ENCODE measurements at places on chromosomes 2 and 18.

DNA sequence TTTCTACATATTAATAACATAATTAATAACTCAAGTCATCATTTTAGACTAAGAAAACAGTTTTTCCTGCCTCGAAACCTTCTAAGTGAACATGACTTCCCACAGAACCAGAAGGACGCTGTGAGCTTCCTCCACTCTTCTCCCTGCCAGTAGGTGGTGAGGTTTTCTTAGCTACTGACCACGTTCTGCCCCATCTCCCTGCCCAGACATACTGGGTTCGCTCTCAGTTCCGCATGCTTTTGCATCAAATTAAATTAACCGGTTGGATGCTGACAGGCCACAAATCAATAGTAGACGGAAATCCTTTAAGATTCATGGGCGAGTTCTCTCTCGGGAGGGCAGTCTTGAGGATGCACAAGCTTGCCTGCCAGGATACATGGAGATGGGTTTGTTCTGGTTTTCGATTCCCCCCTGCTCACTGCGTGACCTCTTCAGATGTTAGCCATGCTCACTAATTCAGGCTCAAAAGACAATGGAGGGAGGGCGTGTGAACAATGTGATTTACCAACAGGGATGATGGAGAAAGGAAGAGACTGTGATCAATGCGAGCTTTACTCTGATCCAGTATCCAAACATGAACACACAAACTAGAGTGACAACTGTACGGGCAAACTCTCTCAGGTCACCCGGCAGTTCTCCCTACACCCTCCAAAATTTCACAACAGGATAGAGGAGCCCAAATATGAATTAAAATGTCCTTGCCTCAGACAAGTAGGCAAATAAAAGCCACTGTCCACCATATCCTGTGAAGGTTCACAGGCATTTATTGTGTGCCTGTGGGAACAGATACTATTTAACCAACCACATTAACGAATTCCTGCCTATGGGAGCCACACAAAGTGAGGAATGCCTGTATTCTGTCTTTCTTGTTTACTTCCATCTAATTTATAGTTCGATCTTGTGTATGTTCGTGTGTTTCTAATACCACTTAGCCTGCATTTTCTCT, 375.7 kb downstream of the EIPR1 start:
- DNase-seq: no peak

GRCh38 chr2:174597345-174598047, at the start of gene WIPF1:
Gene WIPF1, minus strand, starts transcription at chr2:174597804. Its CDS starts 12,231 bp downstream, at chr2:174585573.
- no peak for DNase-seq

DNA sequence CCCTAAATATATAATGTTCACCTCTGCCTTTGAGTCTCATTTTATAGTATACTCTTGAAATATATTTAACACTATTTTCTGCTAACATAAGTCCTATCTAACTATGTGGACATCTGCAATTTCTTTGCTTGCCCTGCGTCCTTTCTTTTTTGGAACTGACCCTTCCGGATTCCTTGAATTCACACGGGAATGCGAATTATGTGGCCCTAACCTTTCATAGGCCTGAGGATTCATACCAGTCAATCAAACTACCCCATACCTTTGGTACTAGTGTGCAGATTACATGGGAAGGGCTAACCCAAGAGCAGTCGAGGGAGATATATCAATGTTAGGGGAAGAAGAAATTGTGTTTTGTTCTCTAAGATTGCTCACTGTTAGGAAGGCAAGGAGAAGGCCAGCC, 56.4 kb downstream of the NRXN1 start:
- no peak for DNase-seq

- DNase-seq: no peak
These were observed 63.8 kb downstream of the NCK2 start for GRCh38 chr2:105808423-105809096.

- no peak for DNase-seq
These were observed 147.0 kb upstream of the KLHL14 start for GRCh38 chr18:32919799-32920198.

GRCh38 chr18:49400398-49401072, 59.9 kb downstream of the DYM start:
- no peak for DNase-seq

GRCh38 chr2:200578778-200579177, 7.0 kb upstream of the AOX1 start:
- DNase-seq: no peak

DNA sequence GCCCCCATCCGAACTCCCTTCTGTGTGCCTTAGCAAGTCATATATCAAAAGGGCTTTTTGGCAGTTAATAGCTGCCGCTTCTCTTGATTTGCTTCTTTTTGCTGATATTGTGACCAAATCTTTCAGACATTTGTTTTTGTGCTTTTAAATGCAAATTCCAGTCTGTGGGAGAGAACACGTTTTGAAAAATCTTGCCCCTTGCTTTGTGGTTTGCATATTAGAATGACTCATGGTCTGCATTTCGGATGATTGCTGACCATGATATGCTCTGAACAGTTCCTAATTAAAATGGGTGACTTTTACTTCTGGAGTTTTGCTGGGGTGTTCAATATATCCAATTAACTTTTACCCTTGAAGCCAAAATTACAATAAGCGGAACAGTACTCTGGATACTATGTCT, 58.2 kb upstream of the ST6GAL2 start:
- no peak for DNase-seq

GRCh38 chr2:79375817-79376216, 137.0 kb upstream of the CTNNA2 start:
- DNase-seq: no peak

DNA sequence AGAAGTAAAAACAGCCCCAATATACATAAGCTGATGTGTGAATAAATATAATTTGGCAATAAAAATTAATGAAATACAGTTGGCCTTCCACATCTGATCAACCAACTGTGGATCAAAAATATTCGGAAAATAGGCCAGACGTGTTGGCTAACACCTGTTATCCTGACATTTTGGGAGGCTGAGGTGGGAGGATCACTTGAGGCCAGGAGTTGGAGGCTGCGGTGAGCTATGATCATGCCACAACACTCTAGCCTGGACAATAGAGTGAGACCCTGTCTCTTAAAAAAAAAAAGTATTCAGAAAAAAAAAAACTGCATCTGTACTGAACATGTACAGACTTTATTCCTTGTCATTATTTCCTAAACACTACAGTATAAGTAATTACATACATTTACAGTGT, 11.5 kb upstream of the PUS10 start:
- DNase-seq: no peak

- no peak for DNase-seq
These were observed 64.8 kb downstream of the MOGAT1 start for GRCh38 chr2:222736301-222736700.

DNA sequence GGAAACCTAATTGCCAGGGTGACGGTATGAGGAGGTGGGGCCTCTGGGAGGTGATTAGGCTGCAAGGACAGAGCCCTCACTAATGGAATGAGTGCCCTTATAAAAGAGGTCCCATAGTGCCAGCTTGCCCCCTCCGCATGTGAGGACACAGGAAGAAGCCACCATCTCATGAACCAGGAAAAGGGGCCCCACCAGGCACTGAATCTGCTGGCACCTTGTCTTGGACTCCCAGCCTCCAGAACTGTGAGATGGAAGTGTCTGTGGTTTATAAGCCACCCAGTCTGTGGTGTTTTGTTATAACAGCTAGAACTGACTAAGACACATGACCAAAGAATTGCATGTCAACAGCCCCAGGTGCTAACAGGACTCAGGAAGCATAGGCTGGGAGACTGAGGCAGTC, 214.3 kb downstream of the MGAT5 start:
- DNase-seq: no peak

GRCh38 chr2:24403168-24403831, 43.0 kb upstream of the ITSN2 start:
- no peak for DNase-seq

- DNase-seq: no peak
These were observed 13.1 kb upstream of the CCNYL1 start for GRCh38 chr2:207698301-207698700.

- DNase-seq: no peak
These were observed 1424.6 kb downstream of the DPP10 start for GRCh38 chr2:115867024-115867423.

GRCh38 chr2:229416116-229416694, 145.1 kb upstream of the PID1 start:
- DNase-seq: no peak

DNA sequence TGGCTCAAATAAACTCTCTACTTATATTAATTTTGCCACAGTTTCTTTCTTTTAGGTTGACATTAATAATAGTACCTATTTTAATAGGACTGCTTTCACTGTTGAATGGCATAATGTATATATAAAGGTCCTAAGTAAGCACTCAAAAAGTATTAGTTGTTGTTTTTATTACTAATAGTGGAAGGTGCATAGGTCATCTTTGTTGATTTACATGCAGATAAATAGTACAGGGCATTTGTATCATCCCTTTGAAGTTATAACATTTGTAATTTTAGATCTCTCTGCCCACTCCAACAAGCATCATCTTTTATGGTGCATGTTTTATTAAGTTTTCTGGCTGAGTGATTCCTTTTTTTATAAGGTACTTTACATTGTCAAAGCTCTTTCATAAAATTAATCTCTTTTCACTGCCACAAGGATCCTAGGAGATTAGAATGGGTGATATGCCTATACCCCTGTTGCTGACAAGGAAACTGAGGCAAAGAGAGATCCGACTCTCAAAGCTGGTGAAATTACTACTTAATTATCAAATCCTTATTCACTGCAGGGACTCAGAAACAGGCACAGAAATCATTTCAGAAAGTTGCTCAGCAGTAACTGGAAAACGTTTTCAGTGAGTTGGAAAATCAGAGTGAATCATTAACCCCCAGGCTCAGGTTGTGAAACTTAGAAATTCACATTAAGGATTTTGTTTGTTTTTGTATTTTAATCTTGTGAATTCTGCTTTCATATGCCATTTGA, 299.6 kb downstream of the AGPS start:
- DNase-seq: no peak

DNA sequence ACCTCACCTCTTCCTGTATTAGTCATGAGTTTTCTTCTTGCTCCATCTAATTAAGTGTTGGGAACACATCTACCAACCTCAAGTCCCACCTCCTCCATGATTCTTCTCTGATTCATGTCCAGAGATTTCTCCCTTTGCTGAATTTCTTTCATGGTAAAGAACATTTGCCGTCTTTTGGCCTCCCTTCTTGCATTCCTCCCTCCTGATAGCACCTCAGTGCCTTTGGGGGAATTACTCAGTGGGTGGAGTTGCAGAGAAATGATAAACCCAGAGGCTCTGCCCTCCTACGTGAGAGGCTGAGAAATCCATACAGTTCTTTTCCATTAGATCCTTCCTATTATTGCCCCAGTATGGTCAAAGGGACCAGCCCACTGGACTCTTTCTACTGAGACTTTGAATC, 651.9 kb downstream of the SLC4A3 start:
- DNase-seq: no peak

- DNase-seq: no peak
These were observed 96.9 kb downstream of the COPS8 start for GRCh38 chr2:237182422-237183123.

DNA sequence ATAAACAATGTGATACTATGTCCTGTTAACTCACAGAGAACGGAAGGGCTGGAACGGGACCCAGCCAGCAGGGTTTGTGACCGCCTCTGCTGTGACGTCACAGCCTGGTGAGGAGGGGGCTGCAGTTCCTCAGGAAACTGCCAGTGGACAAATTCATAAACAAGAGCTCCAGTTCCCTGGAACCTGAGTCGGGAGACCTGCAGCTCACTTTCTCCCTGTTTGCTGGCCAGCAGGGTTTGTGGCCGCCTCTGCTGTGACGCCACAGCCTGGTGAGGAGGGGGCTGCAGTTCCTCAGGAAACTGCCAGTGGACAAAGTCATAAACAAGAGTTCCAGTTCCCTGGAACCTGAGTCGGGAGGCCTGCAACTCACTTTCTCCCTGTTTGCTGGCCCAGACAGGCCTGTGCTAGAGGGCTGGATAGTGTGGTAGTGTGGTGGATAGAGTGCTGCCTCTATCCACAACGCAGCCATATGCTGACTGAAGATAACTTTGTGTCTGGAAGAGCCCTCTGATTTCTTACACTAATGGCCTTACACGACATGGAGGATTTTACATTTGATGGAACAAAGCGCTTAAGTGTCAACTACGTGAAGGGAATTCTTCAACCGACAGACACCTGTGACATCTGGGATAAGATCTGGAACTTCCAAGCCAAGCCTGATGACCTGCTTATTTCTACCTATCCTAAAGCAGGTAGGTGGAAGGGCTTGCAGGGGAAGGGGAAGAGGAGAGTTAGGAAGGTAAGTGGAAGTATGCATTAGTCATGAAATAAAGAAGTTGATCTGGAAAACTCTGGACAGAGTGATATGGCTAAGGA, at the start of gene SULT1C4:
Gene SULT1C4 (plus strand): TSS at position 140 of the 816 bp plus-strand sequence. CDS start 384 bp downstream, at position 524.
- no peak for DNase-seq

- no peak for DNase-seq
These were observed 164.9 kb downstream of the RDH14 start for GRCh38 chr2:18395555-18395954.

- DNase-seq: no peak
These were observed 146.8 kb upstream of the PID1 start for GRCh38 chr2:229417916-229418315.

- DNase-seq: no peak
These were observed 369.2 kb downstream of the GALNT13 start for GRCh38 chr2:154240921-154241379.

GRCh38 chr2:182444170-182444569, 17.3 kb upstream of the PDE1A start:
- DNase-seq: no peak

- DNase-seq: no peak
These were observed 16.9 kb downstream of the C2orf74 start for GRCh38 chr2:61178603-61179545.

DNA sequence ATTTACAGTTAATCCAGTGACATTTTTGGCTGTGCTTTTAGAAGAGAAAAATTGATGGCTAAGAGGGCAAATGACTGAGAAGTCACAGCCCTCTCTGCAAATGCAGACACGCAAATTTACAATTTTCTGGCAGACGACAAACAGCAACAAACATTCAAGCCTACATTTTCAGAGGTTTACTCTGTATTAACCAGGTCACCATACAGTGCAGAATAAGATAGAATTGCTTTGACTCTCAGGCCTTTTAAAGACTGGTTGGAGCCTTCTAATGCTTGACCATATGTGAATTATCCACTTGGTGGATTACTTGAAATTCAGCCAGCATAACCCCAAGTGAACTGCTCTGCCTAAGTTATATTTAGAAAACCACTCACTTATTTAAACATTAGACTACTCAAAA, 280.9 kb upstream of the STON1 start:
- DNase-seq: no peak

DNA sequence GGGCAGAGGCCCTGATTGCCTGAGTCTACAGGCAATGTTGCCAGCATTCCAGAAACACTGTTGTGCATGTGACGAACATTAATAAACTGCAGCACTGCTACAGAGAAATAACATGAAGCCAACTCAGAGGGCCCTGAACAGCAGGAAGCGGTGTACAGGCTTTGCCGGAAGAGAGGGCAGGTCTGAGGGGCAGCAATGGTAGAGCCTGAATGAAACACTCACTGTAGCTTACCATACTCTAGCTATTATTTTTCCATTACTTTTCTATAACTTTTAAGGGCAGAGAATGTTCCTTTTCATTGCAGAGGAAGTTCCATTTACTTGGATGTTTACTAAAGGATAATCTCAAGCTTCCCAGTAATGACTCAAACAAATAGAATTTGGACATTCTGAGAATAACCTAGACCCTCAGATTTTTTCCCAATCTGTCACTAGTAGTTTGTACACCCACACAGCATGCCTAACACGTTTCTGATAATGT, 150.4 kb downstream of the MTX2 start:
- DNase-seq: no peak

- DNase-seq: no peak
These were observed 52.5 kb downstream of the CENPO start for GRCh38 chr2:24845691-24846090.

All from cortex of kidney (tissue), 1 donor.